ENCODE measurements at places on chromosomes 2 and 18.

DNA sequence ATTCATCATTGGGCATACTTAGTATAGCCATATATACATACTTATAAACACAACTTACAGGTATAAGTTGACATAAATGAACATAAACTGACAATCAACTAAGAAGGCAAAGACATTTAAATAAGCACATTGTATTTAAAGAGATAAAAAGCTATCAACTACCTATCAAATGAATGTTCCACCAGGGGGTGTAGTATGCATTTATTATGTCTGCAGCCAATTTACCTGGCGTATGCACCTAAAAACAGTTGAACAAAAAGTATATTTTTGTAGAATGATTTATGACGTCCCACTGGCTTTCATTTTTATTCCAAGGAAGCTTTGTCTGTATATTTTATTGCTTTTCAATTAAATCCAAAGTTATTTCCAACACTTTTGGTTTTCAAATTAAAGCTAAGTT lies 323.5 kb downstream of the AFF3 start:
- no peak for DNase-seq

- no peak for DNase-seq
These were observed 54.5 kb downstream of the C18orf63 start for GRCh38 chr18:74370115-74370514.

DNA sequence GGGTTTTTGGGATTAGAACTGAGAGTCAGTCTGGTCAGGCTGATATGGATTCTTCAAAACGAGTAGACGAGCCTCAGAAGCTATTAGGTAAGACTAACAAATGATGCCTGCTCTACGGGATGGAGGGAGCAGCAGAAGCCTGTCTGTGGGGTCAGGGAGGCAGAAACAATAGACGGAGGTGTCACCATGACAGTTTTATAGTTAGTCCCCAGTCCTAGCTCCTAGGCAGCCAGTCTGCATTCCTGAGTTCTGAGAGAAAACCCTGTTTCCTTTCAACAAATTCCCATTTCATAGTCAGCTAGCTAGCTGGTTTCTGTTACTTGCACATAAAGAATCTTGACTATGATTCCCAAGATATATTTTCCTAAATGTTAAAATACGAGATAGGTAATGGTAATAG lies 542.1 kb downstream of the PID1 start:
- no peak for DNase-seq

DNA sequence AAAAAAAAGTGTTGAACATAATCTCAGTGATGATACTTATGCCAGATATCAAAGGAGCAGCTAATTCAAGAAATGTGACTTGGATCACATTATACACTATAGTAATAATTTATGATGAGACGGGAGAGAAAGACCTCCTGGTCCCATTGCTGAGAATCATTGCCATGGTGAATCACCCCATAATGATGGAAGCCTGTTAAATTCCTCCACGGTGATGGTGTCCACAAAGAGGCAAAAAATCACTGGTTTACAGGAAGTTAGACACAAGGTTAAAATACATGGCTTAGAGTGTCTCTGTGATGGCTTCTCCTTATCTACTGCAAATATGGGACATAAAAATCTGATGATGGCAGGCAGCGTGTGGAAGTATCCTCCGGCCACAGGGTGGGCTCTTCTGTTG lies 210.0 kb downstream of the CDH2 start:
- no peak for DNase-seq

- no peak for DNase-seq
These were observed 222.0 kb upstream of the CHAC2 start for GRCh38 chr2:53545604-53546003.

DNA sequence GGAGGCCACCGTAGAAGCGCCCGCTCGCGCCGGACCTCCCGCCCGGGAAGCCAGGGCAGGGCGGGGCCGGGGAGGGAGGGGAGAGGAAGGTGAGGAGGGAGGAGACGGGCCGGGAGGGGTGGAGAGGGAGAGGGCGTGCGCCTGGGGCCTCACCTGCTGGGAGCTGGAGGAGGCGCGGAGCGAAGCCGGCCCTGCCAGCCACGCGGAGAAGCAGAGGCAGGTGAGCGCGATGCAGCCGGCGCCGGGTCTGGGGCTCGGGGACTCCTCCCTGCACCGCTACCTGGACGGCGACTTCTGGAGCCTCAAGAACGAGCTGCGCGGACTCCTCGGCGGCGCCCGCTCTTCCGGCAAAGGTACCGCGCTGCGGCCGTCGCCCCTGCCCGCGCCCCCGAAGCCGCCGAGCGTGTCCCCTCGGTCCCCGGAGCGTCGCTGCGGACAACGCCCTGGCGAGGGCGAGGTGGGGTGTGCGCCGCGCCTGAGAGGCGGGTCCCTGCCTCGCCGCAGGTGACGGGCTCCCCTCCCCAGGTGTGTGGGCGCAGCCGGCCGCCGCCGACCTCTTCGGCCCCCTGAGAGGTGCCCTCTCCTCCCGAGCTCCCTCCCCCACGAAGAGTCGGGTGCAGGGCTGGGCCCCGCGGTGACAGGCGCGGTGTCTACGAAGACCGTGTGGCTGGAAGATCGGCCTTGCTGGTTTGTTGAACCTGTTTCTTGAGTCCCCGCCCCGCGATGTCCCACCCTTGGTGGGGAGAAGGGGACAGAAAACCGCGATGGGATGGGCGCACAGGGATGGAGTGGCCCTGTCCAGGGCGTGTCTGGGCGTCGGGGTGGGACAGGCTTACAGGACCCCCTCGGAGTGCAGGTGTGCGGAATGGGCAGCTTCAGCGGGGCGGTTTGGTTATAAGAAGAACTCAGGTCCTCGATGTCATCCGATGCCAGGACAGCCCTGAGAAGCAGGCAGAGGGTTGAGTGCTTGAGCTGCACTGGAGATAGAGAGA lies at the start of gene ACOXL:
Gene ACOXL (plus strand): TSS at position 152 of the 992 bp plus-strand sequence. CDS start 35,817 bp downstream, outside the sequence.
- no peak for DNase-seq

GRCh38 chr2:115549611-115550130 lies 1107.2 kb downstream of the DPP10 start:
- DNase-seq, result no peak

- DNase-seq, result no peak
These were observed 11.5 kb downstream of the IGFBP5 start for GRCh38 chr2:216683846-216684245.

- DNase-seq, result no peak
These were observed 9.8 kb downstream of the FBXO11 start for GRCh38 chr2:47896450-47896968.

GRCh38 chr2:111640480-111640879 lies 243.5 kb downstream of the ANAPC1 start:
- no peak for DNase-seq

- no peak for DNase-seq
These were observed 178.0 kb downstream of the SH3BP4 start for GRCh38 chr2:235129850-235130249.

- DNase-seq, result no peak
These were observed 43.0 kb upstream of the FAHD2A start for GRCh38 chr2:95359501-95359930.

DNA sequence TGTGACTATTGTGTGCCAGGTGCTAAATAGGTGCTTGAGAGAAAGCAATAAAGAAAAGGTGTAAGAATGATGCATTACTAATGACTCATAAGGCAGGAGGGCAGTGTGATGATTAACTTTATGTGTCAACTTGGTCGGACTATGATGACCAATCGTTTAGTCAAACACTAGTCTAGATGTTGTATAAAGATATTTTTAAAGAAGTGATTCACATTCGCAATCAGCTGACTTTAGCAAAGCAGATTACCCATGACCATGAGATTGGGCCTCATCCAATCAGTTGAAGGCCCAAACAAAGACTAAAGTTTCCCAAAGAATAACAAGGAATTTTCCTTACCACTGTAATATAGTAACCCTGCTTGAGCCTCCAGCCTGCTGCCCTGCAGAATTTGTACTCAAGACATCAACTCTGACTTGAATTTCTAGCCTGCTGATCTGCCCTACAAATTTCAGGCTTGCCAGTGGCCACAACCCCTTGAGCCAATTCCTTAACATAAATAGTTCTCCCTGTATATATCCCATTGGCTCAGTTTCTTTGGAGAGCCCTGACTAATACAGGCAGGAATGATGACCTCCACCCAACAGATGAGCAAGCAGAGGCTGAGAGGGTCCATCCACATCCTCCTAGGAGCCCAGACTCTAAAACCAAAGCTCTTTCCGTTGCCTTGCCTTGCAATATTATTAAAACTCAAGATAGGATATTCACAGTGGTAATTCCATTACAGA lies 132.6 kb downstream of the ACTR3 start:
- no peak for DNase-seq

- no peak for DNase-seq
These were observed 19.7 kb downstream of the NGEF start for GRCh38 chr2:232993231-232993821.

DNA sequence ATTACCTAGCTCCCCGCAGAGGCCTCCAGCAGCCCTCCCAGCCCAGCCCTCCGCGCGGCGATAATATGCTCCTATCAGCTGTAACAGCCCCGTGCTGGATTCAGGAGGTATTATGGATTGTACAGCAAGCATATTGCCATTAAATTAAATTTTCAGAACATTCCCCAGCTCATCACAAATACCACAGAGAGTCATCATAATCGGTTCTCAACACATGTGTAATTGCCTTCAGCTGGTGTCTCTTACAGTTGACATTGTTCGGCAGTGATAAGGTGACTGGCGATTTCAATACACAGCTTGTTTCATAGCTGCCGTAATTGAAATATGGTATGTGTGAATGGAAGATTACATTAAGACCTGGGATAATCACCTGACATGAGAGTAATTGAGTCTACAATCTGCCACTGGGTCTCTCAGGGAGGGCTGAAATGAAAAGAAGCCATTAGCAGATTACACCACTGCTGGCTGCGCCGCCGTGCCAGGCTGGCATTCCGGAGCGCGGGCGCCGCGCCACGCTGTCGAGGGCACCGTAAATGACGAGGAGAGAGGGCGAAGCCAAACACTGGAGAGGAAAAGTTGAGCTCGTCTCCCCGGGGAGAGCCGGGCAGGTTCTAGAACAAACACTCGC lies 549.4 kb upstream of the SALL3 start:
- no peak for DNase-seq

DNA sequence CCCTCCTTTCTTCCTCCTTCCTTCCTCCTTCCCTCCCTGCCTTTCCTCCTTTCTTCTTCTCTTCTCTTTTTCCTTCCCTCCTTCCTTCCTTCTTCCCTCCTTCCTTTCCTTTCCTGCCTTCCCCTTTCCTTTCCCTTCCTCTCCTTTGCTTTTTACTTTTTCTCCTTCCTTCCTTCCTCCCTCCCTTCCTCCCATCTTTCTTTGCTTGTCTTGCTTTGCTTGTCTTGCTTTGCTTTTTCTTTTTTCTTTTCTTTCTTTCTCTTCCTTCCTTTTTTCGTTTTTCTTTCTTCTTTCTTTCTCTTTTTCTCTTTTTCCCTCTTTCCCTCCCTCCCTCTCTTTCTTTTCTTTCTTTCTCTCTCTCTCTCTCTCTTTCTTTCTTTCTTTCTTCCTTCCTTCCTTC lies 113.0 kb downstream of the NYAP2 start:
- DNase-seq, result no peak

- DNase-seq, result no peak
These were observed 823.1 kb downstream of the EPHA4 start for GRCh38 chr2:220748875-220749479.

DNA sequence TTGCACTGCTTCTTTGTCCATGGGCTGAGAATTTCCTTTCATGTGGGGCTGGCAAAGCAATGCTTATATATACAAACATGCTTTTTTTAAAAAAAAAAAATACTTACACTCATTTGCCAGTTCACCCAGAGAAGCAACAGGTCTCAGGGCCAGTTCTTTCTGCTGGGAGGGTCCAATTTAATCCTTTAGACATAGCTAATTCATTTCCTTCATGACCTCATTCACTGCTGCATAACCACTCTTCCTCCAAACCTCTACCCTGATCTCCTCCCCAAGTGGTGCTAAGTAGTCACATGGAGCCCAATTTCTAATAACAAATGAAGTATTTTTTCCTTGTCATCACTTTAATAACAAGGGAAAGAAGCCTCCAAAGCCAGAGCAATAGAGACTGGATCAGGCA lies 17.1 kb upstream of the TMEM178A start:
- no peak for DNase-seq

DNA sequence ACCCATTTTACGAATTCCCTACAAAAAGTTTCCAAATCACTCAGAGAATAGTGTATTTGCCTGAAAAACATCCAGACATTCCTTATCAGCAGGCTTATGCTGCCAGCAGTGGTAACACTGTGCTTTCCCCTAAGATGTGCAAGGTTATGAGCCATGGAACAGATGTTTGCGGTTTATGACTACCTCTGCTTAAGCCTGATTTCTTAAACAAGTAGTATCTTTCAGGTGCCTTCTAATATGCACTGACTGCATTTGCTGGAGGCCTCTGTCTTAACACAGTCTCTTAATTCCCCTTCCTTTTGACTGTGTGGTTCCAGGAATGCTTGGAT lies 54.8 kb downstream of the CDC42EP3 start:
- DNase-seq, result no peak

DNA sequence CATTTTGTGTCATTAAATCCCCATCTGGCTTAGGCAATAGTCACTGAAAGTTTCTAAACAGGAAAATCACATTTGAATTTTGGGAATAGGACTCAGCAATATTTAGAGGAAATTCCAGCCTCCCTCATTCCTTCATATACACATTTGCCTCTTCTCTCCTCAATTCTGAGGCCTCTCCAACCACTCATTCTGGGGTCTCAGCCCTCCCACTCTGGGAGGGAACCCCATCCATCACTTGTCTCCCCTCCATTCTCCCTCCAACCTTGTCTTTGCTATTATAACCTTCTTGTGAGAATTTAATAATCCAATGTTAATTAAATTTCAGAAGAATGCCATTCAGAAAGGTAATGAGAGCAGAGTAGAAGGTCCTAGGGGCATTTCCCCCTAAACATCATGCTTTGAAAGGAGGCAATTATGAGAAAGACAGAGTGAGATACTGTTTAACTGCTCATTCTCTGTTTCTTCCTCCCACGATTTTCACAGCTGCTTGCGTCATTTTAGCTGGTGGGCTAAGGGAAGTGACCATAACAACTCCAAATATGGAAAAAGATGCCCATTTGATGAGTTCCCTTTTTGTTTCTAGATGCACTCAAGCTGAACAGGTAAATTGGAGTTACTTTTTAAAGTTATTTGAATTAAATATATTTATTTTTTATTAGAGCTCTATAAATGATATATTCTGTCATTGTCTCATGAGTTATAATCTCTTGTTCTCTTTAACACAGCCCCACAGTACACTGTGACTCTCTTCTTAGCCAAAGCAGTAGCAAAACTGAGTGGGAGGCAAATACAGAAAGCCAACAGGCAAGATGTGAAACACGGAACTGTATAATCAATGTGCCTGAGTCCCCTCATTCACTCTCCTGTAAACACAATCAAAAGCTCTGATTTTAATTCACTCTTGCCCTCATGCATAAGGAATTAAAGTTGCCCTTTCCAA lies 135.1 kb downstream of the DLGAP1 start:
- no peak for DNase-seq

DNA sequence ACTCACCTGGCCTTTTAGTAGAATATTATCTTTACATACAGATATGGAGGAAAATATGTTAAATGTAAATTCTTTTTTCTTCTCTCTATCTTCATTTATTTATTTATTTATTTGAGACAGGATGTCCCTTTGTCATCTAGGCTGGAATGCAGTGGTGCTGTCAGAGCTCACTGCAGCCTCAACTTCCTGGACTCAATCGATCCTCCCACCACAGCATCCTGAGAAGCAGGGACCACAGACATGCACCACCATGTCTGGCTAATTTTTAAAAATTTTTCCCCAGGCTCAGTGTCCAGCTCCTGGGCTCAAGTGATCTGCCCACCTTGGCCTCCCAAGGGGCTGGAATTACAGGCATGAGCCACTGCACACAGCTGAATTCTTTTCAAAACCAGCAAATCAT lies 20.3 kb downstream of the KYNU start:
- DNase-seq, result no peak

Data from stimulated activated naive CD8-positive, alpha-beta T cell treated with anti-CD3 and anti-CD28 coated beads, Interleukin-15, Interleukin-2, amounts not matched to agents 100 U/mL and 50 U/mL, for 24 hours (primary cell).